Posterior vena cava (tissue), 2 donors: ENCODE measurements at places on chromosomes 12 and 14. TPM values are rescaled to one million over a fixed set of nuclear protein-coding genes. Genes with fewer than 3 reads are reported as not detected.

- peak; percentile 41 for DNase-seq
Measured at GRCh38 chr12:3613641-3614395, 122.8 kb downstream of the PRMT8 start.

- no peak for DNase-seq
Measured at GRCh38 chr12:2895051-2895451, 4.4 kb downstream of the TULP3 start.

DNA sequence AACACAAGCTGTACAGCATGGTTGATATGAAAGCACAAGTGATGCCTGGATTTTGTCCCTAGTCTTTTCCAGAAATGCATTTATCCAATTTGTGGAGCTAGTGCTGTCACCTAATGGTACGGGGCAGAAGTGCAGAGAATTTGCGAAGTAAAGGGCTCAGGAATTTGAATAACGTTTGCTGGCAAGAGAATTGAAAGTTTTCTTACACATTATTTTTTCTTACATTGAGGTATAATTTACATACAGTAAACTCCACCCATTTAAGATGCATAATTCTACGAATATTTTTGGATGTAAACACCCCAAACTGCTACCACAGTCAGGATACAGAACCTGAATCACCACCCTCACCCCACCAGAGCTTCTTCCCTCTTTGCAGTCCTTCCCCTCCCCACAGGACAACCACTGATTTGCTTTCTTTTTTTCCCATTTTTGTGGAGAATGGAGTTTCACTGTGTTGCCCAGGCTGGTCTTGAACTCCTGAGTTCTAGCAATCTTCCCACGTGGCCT, 3.5 kb downstream of the AICDA start:
- no peak for DNase-seq

DNA sequence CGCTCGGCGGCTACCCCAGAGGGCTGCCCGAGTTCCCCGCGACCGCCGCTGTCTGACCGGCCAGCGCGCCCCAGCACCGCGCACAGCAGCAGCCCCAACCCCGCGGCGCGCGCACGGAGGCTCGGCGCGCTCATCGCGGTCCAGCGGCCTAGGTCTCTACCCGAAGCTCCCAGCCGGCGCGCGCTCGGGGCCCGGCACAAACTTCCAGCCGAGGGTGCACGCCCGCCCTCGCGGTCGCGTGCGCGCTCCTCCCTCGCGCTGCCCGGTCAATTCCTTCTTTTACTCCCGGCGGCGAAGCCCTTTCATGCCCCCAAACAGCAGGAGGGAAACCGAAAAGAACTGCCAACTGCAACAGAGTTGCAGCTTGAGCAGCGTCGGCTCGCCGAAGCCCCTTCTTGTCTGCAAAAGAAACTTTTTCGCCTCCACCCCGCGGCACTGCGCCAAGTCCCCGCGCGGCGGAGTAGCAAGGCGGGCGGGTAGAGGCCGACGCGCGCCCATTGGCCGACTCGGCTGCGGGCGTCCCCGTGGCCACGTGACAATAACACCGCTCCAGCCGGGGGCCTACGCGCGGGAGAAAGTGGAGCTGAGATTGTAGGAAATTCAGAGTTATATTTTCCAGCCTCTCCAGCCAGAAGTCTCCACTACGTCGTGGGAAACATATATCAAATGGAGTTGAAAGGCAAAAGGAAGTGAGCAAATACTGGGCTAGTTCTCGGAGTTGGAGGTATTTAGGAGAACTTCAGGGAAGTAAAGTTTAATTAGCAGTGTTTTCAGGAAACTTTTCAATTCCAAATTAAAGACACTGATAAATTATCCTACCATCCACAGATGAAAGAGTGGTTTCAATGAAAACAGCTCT, at the start of gene LRIG3:
Gene LRIG3, minus strand, starts transcription at position 403 of the 859 bp plus-strand sequence. Its CDS starts 269 bp downstream, at position 134.
- DNase-seq, result peak; percentile 96

DNA sequence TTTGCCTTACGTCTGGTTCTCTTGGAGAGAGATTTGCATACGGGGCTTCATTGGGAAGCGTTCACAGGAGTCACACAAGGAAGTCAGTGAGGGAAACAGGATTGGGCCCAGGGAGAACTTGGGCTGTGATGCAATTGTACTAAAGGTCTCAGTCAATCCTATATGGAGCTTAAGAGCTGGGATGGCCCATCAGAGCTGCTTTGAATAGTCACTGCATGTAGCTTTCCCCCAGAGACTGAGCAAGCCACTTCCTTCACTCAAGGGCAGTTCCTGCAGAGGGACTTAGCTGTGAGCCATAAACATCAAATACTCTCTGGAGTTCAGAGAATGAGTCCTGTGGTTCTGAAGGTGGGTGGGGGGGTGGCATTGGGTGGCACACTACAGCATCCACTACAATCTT, 605.4 kb downstream of the MED13L start:
- no peak for DNase-seq

DNA sequence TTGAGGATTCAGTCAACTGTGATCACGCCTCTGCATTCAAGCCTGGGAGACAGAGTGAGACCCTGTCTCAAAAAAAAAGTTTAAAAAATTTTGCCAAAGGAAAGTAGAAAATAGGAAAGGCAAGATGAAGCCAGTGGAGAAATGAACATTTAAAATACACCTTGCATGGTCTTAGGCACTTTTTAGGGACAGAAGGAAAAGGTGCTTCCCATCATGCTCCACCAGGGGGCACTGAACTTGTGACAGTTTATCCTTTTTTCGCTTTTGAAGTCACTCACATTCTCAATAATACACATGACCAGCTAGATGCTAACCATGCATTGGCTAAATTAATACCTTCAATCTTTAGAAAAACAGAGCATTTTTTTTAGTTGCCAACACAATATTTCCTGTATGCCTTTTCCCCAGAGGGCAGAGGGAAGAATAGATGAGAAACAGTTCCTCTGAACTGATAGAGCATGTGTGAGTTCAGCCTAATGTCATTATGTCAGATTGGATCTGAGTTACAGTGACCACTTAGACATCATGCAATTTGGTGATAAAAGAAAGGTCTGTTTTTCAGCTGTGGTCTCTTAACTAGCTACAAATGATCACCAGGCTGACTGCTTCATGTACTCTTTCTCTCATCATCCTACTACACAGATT, 221.8 kb upstream of the SSTR1 start:
- no peak for DNase-seq

RIN3 gene
- 34.0 TPM for total RNA-seq

- no peak for DNase-seq
Measured at GRCh38 chr12:75814851-75815754, 216.5 kb downstream of the PHLDA1 start.

TC2N gene
- 28.3 TPM for total RNA-seq

DNA sequence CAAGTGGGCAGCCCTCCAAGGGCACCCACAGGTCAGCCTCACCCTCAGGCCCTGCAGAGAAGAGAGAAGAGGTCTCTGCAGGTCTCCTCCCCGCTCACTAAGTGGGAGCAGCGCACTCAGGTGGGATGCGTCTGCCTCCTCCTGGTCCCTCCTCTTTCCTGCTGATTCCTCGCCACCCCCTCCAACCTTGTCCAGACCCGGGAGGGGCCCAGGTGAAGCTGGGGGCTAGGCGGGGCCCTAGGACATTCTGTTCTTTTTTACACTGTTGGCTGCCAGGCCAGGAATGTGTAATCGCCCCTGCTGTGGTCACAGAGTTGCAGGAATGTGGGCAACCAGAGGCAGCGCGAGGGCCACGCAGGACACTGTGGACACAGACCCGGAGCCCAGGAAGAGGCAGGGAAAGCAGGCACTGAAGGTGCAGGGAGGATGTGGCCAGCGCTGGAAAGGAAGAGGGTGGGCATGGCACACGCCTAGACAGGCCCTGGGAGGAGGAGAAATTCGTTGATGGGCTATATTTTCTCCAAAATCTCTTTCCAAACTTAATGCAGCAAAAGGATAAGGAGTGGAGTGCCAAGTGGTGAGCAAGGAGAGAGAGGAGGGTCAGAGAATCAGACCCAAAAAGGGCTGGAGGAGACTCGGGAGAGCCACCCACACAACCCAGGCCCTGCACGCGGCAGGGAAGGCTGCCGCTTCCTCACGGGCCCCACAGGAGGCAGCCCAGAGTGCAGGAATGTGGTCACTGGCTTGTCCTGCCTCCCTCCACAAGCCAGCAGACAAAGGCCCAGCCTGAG, 911 bp upstream of the SCNN1A start:
- peak; percentile 90 for DNase-seq

- DNase-seq, result no peak
Measured at GRCh38 chr12:5770727-5771126, 174.3 kb downstream of the ANO2 start.

GRCh38 chr14:72986857-72987256, 40.0 kb downstream of the ZFYVE1 start:
- DNase-seq, result no peak

GRCh38 chr12:96776908-96777307, 130.1 kb upstream of the NEDD1 start:
- DNase-seq, result no peak

MUCL1 gene
- not detected for total RNA-seq

DNA sequence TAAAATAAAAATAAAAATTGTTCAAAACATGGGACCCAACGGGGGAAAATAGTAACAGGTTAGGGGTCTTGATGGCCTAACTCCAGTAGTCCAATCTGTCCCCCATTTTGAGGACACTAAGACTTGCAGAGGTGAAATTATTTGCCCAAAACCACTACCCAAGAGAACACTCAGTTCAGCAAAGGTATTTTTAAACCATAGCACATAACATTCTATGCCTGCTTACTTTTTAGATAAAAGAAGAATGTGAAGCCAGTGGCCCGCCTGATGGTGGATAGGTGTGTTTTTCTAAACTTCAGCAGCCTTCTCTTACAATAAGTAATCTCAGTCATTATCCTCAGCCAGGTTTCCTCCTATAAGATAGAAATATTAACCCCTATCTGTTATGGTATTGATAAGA, 45.5 kb downstream of the ZNF641 start:
- DNase-seq, result no peak

DNA sequence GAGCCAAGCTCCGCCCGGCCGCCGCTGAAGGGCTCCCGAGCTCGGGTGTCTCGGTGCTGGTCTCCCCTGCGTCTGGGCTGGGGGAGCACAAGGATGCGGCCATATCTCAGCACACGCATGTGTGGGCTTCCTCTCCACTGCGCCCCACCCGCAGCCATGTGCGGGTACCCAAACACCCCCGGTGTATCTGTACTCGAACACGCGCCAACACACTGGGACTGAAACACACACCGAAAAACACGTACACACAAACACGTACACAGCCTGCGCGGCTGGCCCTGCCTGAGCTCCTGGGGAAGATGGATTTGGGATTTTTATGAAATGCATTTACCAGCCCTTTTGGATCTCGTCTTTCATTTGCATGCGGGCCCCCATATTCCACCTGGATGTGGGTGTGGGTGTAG, 897 bp upstream of the TBX3 start:
- DNase-seq, result no peak

CD163 gene
- total RNA-seq, result 252 TPM

- no peak for DNase-seq
Measured at GRCh38 chr14:73757876-73758391, 43.8 kb upstream of the PNMA1 start.

- no peak for DNase-seq
Measured at GRCh38 chr12:25843976-25844375, 114.5 kb upstream of the RASSF8 start.

DNA sequence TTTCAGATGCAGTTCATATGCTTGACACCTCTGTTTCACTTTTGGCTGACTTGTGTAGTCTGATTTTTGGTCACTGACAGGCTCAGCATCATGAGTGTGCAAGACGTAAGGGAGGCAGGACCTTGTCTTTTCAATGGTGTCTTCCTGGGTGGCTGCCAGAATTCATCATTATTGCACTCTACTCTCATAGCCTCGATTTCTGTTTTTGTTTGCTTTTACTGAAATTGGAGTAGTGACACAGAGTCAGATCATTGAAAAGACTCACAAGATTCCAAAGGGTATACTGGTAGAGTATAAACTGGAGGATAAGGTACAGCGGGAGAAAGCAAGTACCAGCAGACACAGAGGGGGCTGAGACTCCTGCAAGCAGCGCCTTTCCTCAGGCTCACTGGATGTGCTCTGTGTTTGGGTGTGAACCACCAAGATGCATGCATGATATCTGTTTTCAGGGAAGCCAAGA, 126.3 kb upstream of the FGD4 start:
- no peak for DNase-seq

- DNase-seq, result no peak
Measured at GRCh38 chr12:44677724-44678123, 198.4 kb downstream of the NELL2 start.

DNA sequence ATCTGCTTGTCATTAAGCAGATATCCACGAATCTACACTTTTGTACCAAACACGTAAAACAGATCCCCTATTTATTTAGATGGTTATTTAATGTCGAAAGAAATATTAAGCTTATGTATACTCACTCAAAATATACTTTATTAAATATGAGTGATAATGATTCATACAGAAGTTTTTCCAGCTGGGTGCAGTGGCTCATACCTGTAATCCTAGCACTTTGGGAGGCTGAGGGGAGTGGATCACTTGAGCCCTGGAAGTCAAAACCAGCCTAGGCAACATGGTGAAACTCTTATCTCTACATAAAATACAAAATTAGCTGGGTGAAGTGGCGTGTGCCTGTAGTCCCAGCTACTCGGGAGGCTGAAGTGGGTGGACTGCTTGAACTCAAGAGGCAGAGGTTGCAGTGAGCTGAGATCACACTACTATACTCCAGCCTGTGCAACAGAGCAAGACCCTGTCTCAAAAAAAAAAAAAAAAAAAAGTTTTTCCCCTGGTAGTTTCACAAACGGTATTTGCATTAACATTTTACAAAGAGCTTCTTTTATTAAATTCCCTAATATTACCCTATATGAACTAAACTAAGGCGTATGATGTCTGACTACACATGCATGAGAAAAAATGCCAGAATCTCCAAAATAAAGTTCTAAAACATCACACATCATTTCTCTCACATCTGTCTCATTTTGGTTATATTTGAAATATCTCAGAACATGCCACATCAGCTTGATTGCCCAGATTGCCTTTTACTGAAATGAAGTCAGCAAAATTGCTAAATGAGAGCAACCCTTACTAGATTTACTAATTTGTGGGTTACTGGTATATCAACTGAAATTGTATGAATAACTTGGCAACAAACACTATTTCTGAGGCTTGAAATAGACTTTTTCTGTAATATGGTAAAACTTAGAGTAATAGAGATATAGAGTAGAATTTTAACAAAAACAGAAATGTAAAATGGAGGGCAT, 74.9 kb downstream of the PAWR start:
- no peak for DNase-seq

SYT1 gene
- 2.6 TPM for total RNA-seq

MYH6 gene
- total RNA-seq, result not detected

YBX3 gene
- 502 TPM for total RNA-seq

ANKS1B gene
- total RNA-seq, result 32.7 TPM

ASIC1 gene
- total RNA-seq, result 4.2 TPM

GRCh38 chr12:180445-180844, 33.5 kb downstream of the SLC6A12 start:
- DNase-seq, result no peak

KLHDC1 gene
- total RNA-seq, result 7.7 TPM
